ENCODE measurements at places on chromosomes 2 and 18.
A peak's percentile ranks its signal among the peaks of the same experiment; 100 is the strongest.

GRCh38 chr2:227010433-227010832, 153.6 kb downstream of the COL4A4 start:
- DNase-seq = no peak

GRCh38 chr2:157076526-157077161, 180.9 kb upstream of the GALNT5 start:
- DNase-seq = no peak

GRCh38 chr2:231189171-231189530, 9.3 kb upstream of the ARMC9 start:
- no peak for DNase-seq

DNA sequence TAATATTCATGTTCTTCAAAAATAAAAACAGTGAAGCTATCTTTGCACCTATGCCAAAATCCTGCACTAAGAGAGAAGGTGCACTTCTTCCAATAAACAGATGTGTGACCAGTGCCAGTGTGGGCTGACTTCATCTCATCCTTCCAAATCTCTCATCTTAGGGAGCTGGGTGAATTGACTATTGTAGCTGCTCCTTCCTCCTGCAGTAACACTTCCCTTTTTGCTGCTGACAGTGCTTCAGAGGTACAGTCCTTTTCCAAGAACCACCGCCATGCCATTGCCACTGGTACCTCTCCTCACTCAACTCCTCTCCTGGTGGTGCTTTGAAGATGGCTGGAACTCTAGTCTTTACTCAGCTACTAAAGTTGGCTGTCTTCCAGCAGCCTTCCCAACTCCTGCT, 42.1 kb upstream of the ARHGAP25 start:
- DNase-seq = no peak

GRCh38 chr2:44906972-44907371, 34.5 kb upstream of the SIX3 start:
- DNase-seq = no peak

DNA sequence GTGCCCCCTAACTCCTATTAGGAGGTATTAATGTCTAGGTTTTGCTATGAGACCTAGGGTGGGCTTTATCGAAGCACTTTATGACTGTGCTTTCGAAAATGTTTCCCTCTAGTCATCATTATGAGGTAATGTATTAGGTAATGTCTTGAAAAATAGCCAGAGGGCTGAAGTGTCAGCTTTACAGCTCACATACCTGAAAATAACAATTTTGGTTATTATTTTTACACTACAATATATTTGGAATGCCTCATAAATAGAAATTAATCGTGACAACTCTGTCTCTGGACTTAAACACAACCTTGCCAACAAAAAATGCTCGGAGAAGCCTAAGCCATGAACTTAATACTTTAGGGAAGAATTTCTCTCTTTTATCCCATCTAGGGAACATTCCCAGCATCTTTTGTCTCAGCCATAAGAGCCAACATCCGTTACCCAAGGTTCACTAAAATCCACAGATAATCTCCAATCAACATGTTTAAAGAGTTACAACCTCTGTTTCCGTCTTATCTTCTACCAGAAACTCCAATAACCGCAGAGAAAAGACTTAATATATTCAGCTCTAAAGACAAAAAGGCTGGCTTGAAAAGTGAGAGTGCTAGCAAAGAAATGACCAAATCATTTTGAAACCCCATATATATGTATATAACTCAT, 130.9 kb upstream of the RND3 start:
- DNase-seq = no peak

DNA sequence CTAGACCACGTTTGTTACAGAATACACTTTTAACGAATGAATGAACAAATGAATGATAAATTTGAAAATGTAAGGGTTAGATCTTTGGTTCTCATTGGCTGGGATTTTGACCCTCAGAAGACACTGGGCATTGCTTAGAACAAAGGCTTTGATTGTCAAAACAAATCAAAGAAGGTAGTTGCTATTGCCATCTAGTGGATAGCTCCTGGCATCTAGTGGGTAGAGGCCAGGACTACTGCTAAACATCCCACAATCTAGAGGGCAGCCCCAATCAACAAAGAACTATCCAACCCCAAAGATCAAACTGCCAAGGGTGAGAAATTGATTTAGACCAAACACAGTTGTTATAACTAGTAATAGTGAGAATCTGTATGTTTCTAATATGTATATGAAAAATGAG, 552.3 kb downstream of the KCNJ3 start:
- peak; percentile 26 for DNase-seq

- no peak for DNase-seq
Measured at GRCh38 chr2:25572638-25573037, 100.7 kb downstream of the DTNB start.

GRCh38 chr2:10341193-10341592, 38.5 kb downstream of the HPCAL1 start:
- DNase-seq = no peak

- no peak for DNase-seq
Measured at GRCh38 chr2:27856956-27857355, 33.2 kb downstream of the RBKS start.

GRCh38 chr2:85340034-85340892, 12.5 kb upstream of the TGOLN2 start:
- DNase-seq = no peak

DNA sequence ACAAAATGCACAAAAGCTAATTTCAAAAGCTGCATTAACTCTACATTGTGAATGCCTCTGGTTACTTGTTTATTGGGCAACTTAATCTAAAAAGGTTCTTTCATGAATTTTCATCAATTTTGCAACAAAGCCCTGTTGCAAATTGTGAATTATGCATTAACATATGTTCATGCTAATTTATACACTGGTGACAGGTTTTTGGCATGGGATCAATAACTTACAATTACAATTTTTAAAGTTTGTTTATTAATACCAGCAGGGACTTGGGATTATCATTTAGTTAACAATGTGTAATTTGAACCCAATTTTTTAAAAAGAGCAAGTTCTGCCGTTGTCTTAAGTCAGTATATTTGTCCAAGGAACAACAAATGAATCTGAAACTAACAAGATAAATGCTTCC, 183.6 kb downstream of the DCC start:
- DNase-seq = no peak

GRCh38 chr2:62573137-62573731, 67.2 kb upstream of the TMEM17 start:
- no peak for DNase-seq

- no peak for DNase-seq
Measured at GRCh38 chr2:12282780-12283695, 433.7 kb upstream of the TRIB2 start.

- no peak for DNase-seq
Measured at GRCh38 chr2:84808279-84808678, 72.6 kb downstream of the TRABD2A start.

- no peak for DNase-seq
Measured at GRCh38 chr2:182868054-182868796, 1.8 kb upstream of the FRZB start.

- DNase-seq = no peak
Measured at GRCh38 chr2:170006587-170007325, 171.2 kb upstream of the MYO3B start.

DNA sequence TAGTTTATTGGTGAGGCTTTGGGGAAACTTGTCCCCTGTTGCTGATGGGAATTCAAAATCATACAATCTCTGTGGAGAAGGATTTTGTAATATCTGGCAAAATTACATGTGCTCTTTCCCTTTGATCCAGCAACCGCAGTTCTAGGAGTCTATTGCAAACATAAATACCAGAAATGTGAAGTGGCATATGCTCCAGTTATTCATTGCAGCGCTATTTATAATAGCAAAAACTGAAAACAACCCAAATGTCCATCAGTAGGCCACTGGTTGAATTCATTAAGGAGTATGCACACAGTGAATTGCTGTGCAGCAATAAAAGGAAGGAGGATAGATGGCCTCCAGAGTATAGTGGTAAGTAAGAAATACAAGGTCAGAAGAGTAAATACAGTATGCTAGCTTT, 76.5 kb downstream of the HNRNPLL start:
- DNase-seq = no peak

- no peak for DNase-seq
Measured at GRCh38 chr2:85611217-85611704, 605 bp downstream of the C2orf68 start.

DNA sequence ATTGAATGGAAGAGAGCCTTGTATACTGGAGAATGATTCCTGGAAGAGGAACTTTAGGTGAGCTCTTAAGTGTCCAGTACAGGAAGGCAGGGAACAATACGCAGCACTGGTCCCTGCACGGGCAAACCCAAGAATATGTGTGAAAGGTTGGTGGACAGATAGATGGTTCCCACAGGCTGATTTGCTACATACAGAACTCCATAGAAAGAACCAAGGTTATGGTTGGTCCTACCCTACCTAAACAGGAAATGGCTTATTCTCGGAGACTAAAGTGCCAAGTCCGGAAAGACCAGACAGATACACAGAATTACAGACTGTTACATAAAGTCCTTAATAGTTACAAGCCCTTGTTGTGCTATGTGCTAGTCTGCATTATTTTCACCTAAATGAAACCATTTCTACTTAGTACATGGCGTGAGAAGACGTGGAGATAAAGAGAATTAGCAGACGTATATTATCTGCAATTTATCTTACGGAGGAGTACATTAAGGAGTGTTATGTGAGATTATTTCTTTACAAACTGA, 1.2 kb downstream of the REV1 start:
- DNase-seq = peak; percentile 19

- DNase-seq = no peak
Measured at GRCh38 chr2:6202756-6203155, 510.6 kb downstream of the SOX11 start.

DNA sequence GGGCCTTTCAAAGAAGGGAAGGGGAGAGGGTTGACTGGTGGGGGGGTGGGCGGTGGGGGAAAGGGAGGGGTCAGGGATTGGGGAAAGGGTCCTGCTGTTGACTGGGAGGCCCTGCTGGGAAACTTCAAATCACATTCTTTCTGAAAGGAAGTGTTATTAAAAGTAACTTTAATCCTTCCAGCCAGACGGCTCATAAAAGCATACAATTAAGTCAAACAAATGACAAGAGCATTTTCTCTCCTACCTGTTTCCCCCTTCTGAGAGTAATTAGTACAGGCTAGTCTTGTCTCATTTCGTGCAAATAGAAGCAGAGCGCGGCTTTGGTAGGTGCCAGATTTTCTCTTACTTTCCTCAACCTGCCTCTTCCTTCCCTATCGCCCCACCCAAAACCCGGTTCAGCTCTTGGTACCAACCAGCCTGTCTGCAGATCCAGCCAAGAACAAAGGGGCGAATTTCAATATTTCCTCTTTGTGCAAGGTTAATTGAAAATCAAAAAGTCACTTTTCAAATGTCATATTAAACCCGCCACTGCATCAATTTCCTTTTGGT, 2112.6 kb upstream of the PIK3C3 start:
- DNase-seq = peak; percentile 46

DNA sequence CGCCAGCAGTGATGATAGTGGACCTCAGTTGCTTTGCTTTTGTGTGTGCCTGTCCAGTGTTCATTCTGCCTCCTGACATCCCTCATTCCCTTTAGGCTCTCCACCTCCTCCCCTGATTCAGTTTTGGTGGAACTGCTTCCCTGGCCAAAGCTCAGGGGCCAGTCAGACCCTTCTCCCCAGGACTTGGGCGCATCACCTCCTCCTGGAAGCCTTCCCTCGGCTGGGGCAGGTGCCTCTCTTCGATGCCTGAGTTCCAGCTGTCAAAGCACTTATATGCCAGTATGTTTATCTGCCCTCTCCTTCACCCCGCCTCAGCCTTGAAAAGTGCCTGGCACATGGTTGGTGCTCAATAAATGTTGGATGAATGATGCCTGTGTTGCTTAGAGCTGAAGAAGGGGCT, 11.5 kb downstream of the NMUR1 start:
- DNase-seq = no peak

DNA sequence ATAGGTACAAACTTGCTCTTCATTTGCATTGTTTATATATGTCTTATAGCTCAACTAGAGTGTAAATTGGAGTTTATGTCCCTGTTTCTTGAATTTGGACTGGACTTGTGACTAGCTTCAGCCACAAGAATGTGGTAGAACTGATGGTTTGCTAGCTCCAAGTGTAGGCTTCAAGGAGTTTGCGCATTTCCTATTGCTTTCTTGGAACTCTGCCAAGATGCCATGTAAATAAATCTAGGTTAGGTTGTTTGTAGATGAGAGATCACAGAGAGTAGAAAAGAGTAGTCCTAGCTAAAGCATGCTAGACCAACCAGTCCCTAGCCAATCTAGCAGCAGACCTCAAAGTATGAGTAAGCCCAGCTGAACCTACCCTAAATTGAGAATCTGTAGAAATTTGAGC, 183.0 kb upstream of the CYP26B1 start:
- no peak for DNase-seq

- DNase-seq = no peak
Measured at GRCh38 chr2:217746808-217747207, 256.0 kb downstream of the TNS1 start.

GRCh38 chr2:238654479-238655197, 193.2 kb upstream of the TWIST2 start:
- DNase-seq = no peak

DNA sequence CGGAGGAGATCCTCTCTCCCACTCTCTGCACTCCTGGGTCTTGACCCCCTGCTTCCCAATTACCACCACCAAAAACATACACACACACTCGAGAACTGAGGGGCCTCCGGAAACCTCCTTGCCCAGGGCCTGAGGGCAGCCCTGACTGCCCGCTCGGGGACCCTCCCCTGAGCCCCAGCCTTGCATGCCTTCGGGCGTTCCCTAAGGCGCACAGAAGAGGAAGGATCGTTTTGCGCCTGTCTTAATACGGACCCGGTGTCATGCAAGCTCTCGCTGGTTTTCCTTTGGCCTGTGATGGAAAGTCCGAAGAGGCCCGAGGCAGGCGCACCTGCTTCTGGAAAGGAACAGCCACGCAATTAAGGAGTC, 19.8 kb downstream of the POU3F3 start:
- no peak for DNase-seq

- DNase-seq = no peak
Measured at GRCh38 chr18:36337679-36338402, 40.3 kb downstream of the FHOD3 start.

GRCh38 chr2:180001726-180002125, 5.4 kb downstream of the CWC22 start:
- no peak for DNase-seq

DNA sequence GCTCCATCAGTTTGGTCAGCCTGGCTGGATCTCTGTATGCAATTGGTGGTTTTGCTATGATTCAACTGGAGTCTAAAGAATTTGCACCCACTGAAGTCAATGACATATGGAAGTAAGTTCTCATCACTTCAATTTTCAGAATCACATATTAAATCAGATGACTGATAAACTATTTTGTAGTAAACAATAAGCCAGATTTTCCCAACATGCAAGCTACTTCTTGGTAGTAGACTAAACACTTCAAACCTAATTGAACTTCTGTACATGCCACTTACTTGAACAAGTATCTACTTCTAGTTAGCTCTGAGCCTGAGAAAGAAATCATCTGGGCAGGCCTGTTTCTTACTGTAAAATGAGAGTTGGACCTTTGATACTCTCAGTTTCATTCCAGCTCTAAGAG, 11.4 kb downstream of the KLHL41 start:
- DNase-seq = no peak

GRCh38 chr2:167965907-167966761, 281.3 kb downstream of the STK39 start:
- no peak for DNase-seq

GRCh38 chr2:54597153-54597848, 126.2 kb upstream of the EML6 start:
- DNase-seq = no peak

- DNase-seq = peak; percentile 53
Measured at GRCh38 chr2:186780701-186781316, 68.2 kb downstream of the ZSWIM2 start.
